ENCODE measurements at places on chromosomes 5 and 9.
A peak's percentile ranks its signal among the peaks of the same experiment; 100 is the strongest.

DNA sequence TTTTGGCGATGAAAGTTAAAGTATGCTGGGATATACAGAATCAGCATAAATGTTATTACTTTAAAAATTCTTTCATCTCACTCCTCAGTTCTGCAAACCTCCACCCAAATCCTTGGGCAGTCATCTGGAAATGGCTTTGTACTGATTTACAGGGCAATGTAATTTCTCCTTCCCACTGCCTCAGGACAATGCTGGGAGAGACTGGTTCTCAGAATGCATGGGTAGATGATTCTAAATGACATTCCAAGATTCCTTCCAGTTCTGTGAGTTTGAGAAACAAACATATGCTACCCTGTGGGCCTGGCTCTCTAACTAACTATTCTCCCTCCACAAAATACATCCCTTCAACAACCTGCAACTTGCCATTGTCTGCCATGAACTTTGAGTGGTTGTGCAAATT, 7.5 kb upstream of the PSAT1 start:
- no peak for DNase-seq

DNA sequence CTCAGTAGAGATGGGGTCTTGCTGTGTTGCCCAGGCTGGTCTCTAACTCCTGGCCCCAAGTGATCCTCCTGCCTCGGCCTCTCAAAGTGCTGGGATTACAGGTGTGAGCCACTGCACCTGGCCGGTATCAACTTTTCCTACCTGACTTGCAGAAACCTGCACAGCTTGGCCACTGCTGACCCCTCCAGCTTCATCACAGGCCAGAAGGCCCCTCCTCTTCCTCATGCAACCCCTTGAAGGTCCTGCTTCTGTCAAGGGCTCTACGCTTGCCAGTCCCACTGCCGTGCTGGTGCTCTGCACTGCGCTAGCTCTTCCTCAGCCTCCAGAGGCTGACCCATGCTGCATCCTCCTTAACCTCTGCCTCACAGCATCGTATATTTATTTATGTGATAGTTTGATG, 32.5 kb upstream of the RNU6ATAC start:
- no peak for DNase-seq

- peak; percentile 36 for DNase-seq
These were observed 14.9 kb upstream of the SCAMP1 start for GRCh38 chr5:78345485-78345884.

DNA sequence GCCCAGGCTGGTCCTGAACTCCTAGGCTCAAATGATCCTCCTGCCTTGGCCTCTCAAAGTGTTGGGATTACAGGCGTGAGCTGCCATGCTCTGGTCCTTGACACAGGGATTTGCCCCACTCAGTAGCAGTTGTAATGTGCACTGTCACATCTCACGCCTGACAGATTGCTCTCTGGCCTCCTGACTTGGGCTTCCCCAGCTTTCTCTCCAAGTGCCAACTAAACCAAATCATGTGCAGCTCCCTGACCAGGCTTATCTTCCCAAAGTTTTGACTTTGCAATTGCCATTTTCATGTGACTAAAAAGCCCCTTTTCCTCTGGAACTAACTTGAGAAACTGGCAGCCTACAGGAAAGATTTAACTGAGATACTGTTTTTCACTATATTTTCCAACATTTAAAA, 10.7 kb downstream of the RPL26L1 start:
- DNase-seq = no peak

GRCh38 chr5:149381986-149382338, 2.9 kb upstream of the IL17B start:
- DNase-seq = no peak

GRCh38 chr5:27797220-27797619, 758.8 kb upstream of the CDH9 start:
- no peak for DNase-seq

DNA sequence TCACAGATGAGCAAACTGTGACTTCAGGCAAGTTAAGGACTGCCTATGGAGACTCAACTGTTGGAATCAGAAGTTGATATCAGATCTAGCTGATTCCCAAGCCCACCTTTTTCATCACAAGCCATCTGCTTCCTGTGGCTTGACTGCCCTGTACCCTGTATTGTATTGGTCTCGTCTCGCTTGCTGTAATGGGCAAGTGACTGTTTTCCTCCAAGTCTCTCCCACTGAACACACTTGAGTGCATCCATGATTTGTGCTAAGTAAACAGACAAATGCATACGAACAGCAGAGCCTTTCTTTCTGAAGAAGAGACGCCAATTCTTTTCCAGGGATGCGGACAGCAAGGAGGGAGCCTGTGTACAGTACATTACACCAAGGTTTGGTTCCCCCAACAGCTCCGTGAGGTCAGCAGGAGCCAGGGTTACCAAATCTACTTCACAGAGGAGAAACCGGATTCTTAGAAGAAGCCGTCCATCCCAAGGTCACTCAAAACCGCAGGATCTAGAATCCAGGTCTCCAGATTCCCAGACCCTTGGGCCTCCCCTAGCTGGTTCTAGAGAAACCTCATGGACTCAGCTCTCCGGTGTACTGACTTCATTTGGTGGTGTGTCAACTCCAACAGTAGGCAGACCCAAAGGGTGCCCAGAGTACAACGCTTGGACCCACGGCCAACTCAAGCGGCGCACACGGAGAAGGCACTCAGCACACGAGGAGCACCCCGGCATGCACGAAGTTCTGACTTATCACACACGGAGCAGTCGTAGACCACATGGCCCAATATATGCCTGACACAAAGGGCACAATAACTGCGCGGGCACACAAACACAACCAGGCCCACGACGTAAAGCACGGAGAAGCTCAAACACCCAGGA, 1.1 kb downstream of the BAG1 start:
- no peak for DNase-seq

- no peak for DNase-seq
These were observed 22.6 kb downstream of the EPB41L4A start for GRCh38 chr5:112396430-112396829.

DNA sequence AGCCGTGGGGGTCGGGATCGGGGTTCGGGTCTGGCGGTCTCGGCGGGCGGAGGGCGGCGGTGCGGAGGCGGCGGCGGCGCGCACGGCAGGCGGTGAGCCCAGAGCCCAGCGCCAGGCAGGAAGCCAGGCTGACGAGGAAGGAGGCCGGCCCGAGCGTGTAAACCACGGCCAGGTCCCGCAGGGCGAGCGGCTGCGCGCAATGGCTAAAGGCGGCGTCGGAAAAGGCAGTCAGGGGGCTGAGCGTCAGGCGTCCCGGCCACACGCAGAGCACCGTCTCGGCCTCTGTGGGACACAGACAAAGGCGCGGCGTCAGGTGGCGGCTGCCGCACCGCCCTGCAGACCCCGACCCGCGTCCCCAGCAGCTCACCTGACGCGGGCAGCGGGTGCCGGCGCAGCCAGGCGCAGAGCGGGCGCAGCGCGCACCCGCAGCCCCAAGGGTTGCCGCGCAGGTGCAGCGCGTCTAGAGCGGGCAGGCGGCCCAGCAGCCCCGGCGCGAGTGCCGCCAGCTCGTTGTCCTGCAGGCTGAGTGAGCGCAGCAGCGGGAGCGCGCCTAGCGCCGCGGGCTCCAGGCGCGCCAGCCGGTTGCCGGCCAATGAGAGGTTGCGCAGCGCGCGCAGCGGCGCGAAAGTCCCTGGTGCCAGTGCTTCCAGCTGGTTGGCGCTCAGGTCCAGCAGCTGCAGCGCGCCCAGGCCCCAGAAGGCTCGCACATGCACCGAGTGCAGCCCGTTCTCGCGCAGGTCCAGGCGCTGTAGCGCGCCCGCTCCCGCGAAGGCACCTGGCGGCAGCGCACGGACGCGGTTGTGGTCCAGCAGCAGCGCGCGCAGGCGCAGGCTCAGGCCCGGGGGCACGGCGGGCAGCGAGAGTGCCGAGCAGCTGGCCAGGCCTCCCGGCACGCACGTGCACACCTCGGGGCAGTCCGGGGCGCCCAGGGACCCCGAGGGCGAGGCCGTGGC, 671 bp downstream of the LRRC26 start:
- DNase-seq = no peak

GRCh38 chr9:14372437-14373335, 58.7 kb upstream of the NFIB start:
- DNase-seq = no peak

- no peak for DNase-seq
These were observed 105.6 kb upstream of the ZNF366 start for GRCh38 chr5:72612810-72613209.

- DNase-seq = no peak
These were observed 110.1 kb upstream of the RAD23B start for GRCh38 chr9:107172979-107173347.

DNA sequence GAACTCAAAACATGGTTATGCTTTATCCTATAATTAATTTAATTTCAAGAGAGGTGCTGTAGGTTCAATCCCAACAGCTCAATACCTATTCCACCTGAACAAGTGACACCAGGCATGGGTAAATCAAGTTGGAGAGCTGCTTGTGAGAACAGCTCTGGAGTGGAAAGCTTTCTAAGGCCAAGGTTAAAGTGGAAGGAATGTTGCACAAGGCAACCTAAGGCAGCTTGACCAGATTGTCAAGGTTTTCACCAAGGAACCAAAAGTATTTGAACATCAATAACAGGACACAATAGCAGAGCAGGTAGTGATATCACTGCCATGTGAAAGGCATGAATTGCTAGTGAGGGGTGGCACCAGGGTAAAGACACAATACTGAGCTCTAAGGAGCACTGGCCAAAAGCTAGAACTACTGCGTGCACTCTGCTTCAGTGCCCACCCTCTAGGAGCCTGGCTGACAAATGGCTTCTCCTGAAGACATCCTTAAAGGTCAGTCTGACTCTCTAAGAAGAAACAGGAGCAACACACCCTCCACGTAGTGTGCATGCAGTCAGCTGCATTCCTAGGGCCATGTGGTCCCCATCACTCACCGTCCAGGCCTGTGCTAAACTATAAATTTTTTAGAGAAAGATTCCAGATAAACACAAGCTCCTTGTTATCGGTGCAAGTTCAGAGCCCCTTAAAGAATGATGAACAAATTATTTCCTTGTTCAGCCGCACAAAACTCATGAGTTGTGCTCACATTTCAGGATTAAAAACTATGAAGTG, 677.7 kb upstream of the KLF4 start:
- DNase-seq = no peak

DNA sequence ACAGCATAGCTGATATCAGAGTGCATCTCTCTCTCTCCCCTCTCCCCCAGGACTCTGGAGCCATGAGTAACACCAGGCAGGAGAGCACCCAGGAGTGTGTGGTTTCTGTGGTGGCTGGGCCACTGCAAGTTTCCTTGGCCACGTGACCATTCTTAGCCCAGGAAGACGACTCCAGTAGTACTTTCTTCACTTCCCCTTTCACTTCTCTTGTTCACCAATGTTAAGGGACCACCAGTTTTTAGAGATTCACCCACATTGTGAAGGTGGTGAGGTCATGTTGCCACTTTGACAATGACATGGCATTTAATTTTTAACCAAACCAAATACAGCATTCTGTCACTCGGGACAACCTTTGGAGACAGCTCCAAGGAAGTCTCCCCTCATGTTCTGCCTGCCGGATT, 17.9 kb upstream of the DAPK1 start:
- DNase-seq = no peak

- DNase-seq = no peak
These were observed 40.4 kb upstream of the HAND1 start for GRCh38 chr5:154518438-154518867.

- no peak for DNase-seq
These were observed 19.2 kb downstream of the BHMT start for GRCh38 chr5:79130781-79131180.

DNA sequence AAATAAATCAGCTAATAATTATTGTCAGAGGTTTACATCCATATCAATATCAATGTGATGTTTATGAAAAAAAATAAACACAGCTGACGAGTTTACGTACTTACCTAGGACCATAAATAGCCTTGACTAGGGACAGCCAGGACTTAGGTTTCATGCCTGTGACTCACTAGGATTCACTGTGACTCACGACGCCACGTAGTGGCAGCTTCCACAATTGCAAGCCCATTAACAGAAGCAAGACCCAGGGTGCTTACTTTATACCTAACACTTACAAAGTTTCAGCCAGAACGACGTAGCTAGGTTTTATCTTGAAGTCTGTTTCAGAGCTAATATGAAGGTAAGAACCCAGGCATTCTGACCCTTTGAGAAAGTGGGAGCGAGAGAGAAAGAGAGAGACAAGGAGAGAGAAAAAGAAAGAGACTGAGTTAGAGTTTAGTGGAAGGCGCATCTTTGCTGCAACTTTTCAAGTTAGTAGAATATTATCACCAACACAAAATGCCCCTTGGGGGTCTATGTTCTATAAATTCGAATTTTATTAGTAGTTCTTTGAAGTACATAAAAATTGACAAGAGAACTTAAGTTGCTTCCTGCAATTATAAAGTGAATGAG, 191.2 kb downstream of the GNA14 start:
- no peak for DNase-seq

DNA sequence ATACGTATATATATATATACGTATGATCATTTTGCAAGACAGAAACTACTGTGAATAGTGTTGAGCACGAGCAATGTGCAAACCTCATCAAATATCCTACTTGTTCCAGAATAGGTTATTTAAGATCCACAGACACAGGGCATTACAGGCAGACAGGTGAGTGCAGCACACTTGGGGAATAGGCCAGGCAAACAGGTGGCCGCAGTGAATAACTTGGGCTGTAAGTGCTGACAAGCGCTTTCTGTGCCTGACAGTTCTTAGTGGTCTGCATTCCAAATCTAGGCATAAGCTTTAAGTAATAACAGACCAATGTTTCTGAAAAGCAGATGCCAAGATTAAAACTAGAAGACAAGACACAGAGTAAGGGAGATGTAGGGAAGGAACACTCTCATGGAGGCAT, 77.9 kb downstream of the LHFPL2 start:
- no peak for DNase-seq

- no peak for DNase-seq
These were observed 515.0 kb downstream of the EFNA5 start for GRCh38 chr5:107155707-107156106.

DNA sequence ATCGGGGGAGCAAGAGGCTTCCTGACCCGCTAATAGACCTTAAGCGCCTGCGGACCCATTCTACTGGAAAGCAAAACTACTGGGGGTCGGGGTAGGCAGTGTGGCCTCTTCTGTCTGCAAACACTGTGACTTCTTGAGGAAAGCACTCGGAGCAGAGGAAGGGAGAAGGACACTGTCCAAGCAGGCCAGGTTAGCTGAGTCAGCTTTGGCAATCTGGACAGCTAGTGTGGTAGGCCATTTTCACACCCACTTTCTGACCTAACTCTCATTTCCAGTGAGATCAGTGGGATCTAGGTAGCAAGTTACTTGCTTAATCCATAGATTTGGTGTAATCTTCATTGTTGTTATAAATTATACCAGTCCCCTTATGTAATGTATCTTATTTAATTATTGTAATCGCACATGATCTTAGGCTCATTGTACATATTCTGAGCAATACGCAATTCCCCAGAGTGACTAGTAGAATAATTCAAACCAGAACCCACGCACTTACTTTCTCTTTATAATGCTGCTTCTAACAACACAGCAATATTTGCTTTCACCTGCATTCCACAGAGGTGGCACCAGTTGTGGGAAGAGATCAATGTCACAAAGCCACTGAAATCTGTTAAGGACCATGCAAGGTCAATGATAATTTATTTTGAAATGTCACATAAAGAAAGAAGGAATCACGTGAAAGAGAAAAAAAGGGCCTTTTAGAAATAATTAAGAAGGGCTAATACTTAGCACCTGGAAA, 82.9 kb downstream of the NREP start:
- no peak for DNase-seq
